ENCODE measurements at places on chromosomes 11 and 22. TPM values are rescaled to one million over a fixed set of nuclear protein-coding genes. Genes with fewer than 3 reads are reported as not detected.
A peak's percentile ranks its signal among the peaks of the same experiment; 100 is the strongest.

- DNase-seq: no peak
Measured at GRCh38 chr11:122734848-122735496, 79.5 kb downstream of the UBASH3B start.

DNA sequence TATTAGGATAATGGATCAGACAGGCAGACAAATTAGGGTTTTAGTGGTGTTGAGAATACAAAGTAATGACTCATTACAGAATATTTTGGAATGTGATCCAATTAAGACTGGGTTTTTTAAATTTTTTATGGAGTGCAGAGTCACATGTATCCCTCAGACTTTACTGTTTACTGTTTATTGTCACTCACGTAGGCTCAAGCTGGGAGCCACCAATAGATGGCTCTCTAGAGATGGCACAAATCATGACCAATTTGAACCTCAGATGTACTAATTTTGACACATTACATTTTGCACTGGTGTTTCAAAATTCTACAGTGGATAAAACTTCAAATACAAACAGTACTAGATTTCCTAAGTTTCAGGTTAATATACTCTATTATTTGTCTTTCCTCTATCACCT, 53.6 kb upstream of the ANO3 start:
- DNase-seq: no peak

The TNNI2 gene
- total RNA-seq: 32.6 TPM

DNA sequence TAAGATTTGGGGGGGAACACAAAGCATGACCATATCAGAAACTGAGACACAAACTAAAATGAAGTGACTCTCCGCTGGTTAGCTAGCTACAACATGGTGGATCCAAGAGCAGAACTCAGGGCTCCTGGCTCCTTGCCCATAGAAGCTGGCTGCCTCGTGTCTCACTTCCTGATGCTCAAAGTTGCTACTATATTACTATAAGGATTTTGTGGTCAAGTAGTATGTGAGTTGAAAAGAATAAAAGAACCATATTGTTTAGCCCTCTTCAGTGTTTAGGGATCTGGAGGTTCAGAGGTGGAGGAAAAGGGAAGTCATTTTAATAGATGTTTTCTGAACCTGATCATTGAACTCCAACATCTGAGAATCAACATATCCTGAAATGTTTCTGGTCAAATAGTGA, 16.9 kb upstream of the SIK2 start:
- no peak for DNase-seq

- no peak for DNase-seq
Measured at GRCh38 chr22:30305519-30305905, 16.2 kb upstream of the CASTOR1 start.

DNA sequence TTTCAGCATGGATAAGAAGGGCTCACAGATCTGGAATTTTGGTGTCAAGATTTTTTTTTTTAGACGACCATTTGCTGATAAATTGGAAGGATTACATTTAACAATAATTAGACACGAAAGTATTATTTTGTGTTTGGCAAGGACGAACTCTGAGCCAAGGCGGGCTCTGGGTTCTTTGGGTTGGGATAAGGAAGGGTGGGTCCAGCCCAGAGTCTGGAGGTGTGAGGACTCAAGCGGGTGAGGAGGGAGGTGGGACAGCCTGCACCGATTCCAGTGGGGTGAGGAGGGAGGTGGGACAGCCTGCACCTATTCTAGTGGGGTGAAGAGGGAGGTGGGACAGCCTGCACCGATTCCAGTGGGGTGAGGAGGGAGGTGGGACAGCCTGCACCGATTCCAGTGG, 4.1 kb downstream of the B3GAT1 start:
- DNase-seq: no peak

The MSANTD4 gene
- total RNA-seq: 49.8 TPM

- DNase-seq: peak; percentile 28
Measured at GRCh38 chr11:60370811-60371298, 7.5 kb upstream of the MS4A7 start.
